ENCODE measurements at places on chromosomes 1 and 21. TPM values are rescaled to one million over a fixed set of nuclear protein-coding genes. Genes with fewer than 3 reads are reported as not detected.

DNA sequence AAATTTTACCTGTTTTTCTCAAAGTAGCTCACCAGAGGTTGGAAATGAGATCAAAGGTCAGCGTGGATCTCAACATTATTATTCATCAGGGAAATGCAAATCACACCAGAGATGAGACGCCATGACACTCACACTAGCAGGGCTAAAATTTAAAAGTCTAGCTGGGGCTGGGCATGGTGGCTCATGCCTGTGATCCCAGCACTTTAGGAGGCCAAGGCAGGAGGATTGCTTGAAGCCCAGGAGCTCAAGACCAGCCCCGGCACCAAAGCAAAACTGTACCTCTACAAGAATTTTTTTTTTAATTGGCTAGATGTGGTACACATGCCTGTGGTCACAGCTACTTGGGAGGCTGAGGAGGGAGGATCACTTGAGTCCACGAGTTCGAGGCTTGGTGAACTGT is 41.4 kb upstream of the PCBP3 start:
- DNase-seq = no peak

DNA sequence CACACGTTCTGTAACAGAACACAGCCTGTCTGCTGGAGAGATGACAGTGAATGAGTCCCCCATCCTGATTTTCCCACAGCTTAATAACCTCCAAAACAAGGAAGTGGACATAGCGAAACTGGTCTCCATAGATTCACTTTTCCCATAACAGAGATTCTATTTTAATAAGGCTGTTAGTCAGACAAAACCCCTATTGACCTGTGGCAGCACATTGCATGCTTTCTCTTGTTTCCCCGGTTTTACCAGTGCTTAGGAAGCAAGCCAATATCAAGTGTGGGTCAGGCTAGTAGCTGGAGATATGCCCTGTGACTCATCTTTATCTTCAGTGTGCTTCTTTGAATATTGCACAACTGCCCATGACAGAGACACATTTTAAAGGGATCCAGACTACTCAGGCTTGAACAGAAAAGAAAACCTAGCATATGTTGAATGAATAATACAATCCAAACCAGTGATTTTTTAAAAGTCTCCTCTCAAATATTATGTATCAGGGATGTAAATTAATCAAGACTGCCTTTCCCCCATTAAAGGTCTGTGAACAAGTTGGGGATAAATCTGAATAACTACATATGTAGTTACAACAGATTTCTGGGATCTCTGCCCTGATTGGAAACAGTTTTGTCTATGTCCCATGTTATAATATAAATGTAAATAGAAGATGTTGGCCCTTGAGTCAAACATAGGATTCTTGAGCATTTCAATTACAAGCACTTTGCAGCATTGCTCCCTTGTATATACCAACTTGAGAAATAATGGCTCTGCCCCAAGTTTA is 11.9 kb upstream of the CLDN8 start:
- peak; percentile 89 for DNase-seq

GRCh38 chr1:56501888-56502287 is 77.5 kb downstream of the PLPP3 start:
- DNase-seq = no peak

- no peak for DNase-seq
These were observed 1158.6 kb downstream of the PLA2G4A start for GRCh38 chr1:187987236-187987776.

Gene CDA
- polyA plus RNA-seq = 4.2 TPM

Measured in fibroblast of lung (primary cell).